ENCODE measurements at places on chromosomes 5 and 9.

- no peak for DNase-seq
These were observed 30.4 kb upstream of the FABP6 start for GRCh38 chr5:160198841-160199409.

DNA sequence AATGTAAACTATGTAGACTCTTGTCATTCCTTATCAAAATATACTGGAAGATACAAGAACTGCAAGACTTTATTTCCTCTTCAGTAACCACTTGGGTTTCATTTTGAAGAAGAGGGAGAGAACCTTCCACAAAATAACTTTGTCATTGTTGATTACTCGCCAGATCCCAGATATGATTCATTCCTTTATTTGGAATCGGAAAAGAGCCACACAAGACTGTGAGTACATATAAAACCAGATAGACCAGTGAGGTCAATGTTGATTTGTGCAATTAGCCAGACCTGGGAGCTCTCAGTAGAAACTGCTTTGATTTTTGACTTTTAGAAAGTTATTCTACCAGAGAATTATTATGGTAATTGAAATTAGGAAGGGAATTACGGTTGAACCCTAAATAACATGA, 146.1 kb downstream of the TMEM167A start:
- DNase-seq: no peak

- DNase-seq: no peak
These were observed 397.8 kb downstream of the EFNA5 start for GRCh38 chr5:107272954-107273353.

GRCh38 chr5:132437604-132438266, 52.8 kb downstream of the IRF1 start:
- DNase-seq: peak; percentile 81

GRCh38 chr5:56735849-56736641, 79.3 kb upstream of the MAP3K1 start:
- no peak for DNase-seq

- DNase-seq: no peak
These were observed 1537.6 kb upstream of the CDH9 start for GRCh38 chr5:28576022-28576421.

- DNase-seq: no peak
These were observed 1.2 kb downstream of the ZNF608 start for GRCh38 chr5:124745007-124745927.

DNA sequence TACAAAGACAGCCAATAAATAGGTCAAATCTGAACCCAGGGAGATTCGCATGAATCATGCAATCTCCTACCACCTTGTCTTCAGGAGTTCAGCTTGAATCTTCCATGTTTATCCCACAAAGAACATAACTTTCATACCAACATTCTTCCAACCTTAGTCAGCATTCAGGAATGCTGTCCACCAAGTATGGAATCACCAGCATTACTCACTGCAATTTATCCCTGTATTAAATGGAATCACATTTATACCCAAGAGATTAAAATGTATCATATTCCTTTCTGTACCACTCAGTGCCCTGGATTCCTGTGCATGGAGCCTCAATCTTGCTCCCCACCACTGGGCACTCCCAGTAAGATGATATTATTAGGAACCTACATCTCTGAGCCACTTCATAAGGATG, 162.6 kb downstream of the GLIS3 start:
- DNase-seq: no peak

DNA sequence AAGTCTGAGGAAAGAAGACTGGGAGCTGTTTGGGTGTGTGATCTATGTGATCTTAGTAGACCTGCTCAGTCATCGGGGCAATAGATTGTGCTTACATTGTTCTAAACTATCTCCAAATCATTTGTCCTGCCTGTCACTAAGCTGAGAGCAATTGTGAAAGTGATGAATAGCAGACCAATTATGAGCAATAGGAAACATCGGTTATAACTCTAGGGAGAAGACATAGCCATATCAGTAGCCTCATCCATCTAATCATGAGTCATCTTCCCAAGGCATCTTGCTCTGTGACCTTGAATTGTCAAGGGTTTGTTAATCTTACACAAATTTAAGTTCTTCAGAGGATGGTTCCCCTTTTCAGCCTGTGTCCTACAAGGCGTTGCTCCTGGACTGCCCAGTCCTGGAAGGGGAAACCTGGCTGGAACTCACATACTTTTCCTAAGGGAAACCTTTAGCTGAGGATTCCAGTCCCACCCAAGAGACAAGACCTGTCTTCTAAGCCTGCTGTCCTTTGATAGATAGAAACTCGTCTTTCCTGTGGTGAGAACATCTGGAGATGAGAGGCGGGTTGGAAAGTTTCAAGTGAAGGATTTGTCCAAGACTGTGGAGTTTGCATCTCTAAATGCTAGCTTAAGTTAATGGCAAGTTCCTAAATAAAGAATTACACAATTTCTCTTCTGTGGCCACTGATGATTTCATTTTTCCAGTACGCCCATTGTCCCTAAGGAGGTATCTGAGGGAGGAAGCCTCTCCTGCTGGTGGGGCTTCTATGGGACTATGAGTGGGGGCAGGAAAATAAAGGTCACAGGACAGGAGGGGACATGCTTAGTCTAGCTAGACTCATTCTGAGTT, 53.9 kb upstream of the TRIM32 start:
- no peak for DNase-seq

GRCh38 chr5:134188092-134188491, 11.3 kb upstream of the SKP1 start:
- no peak for DNase-seq

Measured in bone marrow (tissue), 2 donors.